ENCODE measurements at places on chromosomes 2 and 18.

- no peak for DNase-seq
These were observed 100.1 kb downstream of the MYCN start for GRCh38 chr2:16040271-16041010.

DNA sequence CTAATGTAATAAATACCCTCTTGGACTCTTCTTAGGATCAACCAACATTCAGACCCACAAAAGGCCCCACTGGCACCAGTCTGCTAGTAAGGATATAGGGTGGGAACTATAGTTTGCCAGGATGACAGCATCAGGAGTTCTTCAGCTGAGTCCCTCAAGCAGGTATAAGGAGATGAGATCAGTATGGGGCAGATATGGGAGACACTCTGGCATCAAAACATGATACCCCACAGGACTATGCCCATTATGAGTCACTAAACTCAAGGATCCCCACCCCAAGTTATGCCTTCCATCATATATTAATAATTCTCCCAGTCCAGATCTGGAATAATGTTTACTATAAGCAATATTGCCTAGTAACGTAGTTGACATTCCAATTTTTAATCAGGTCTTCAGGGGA lies 83.1 kb upstream of the CCDC141 start:
- DNase-seq, result no peak

DNA sequence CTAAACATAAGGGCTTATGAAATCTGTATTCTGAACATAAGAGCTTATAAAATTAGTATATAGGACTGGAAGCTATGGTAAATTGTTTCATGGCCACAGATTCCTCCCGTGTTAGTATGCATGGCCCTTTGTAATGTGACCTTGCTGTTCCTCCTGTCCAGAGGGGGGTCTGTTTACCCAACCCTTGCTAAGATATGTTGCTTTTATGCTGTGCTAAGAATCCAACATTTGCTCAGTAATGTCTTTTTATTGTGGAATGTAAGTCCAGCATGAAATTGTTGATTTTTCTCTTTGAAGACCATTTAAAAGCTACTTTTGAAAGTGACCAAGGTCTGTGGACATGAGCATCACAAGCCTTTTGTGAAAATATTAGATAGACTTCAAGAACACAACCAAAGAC lies 485.4 kb downstream of the PARD3B start:
- DNase-seq, result no peak

DNA sequence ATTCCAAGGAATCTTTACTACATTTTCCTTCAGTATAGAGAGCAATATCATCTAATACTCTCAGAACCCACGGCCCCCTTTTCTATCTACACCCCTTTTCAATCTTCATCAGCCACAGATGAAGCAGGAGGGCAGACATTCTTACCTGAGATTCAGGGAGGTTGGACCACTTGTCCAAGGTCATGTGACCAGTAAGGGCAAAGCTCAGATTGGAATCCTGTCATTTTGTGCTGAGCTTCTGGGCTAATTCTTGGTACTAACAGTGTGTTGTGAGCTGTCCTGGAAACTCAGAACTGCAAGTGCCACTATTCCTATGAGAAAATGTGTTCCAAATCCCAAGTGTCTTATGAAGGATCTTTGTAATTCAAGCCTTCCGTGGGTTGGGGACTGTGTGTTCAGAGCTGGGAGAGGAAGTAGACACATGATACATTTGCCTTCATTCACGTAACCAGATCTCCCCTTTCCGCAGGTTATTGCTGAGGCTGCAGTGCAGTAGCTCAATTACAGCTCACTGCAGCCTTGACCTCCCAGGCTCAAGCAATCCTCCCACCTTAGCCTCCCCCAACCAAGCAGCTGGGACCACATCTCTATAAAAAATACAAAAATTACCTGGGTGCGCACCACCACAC lies 3.3 kb downstream of the CHRNA1 start:
- DNase-seq, result no peak

GRCh38 chr18:11380968-11381367 lies 228.4 kb upstream of the SLC35G4 start:
- no peak for DNase-seq

- DNase-seq, result no peak
These were observed 205.0 kb downstream of the TMX3 start for GRCh38 chr18:68509902-68510301.

GRCh38 chr2:73291461-73292315 lies 1.7 kb downstream of the EGR4 start:
- DNase-seq, result no peak

- DNase-seq, result no peak
These were observed 191.9 kb upstream of the CHAC2 start for GRCh38 chr2:53575721-53576124.

GRCh38 chr2:208142240-208142924 lies 3.6 kb downstream of the CRYGB start:
- DNase-seq, result no peak

DNA sequence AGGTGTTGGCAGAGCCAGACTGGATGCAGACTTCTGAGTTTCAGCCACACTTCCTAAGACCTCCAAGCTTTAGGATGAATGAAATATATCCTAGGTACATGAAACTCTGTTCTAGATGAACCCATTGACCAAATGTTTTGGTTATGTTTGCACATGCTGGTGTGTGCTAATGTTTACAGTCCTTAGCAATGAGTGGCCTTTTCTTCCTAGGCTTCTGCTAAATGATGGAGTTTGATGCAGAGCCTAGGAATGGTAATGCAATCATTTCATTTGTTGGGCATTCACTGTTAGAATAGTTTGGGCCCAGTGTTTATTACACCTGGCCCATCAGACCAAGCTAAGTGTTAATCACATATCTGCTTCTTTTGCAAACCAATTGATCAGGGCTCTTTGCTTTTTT lies 464.7 kb downstream of the MEIS1 start:
- no peak for DNase-seq

DNA sequence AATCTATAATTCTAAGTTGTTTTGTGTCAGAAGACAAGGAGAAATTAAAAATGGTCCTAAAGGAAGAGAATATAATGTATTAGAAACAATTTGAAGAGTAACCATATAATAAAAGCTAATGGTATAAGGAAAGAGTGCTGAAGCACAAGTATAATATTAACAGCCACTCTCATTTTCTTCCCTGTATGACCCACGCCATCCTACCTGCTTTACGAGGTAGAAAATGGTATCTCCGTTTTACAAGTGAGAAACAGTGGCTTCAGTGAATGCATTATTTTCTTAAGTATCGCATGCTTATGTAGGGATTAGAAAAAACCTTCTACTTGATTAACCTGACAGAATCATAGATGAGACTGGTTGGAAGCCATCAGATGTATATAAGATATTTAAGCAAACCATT lies 266.2 kb downstream of the CCDC102B start:
- no peak for DNase-seq

Data from GM12892 (cell line).